ENCODE measurements at places on chromosomes 6 and 20. TPM values are rescaled to one million over a fixed set of nuclear protein-coding genes. Genes with fewer than 3 reads are reported as not detected.

The SIRPD gene
- polyA plus RNA-seq: not detected

The FBXO30 gene
- 10.8 TPM for polyA plus RNA-seq

The EYA2 gene
- polyA plus RNA-seq: 2.7 TPM

The PTGIS gene
- polyA plus RNA-seq: 28.0 TPM

The EFCAB8 gene
- polyA plus RNA-seq: 0.15 TPM

The APCDD1L gene
- polyA plus RNA-seq: 5.4 TPM

The RNF39 gene
- 0.35 TPM for polyA plus RNA-seq

The SLC25A27 gene
- polyA plus RNA-seq: 18.8 TPM

The VGLL2 gene
- 82.7 TPM for polyA plus RNA-seq

The MICA gene
- polyA plus RNA-seq: 6.7 TPM

The SGK2 gene
- 0.90 TPM for polyA plus RNA-seq

The UBE2C gene
- polyA plus RNA-seq: 26.2 TPM

All from hindlimb muscle (tissue), 1 donor.